GM03348 (cell line): ENCODE measurements at places on chromosomes 2 and 18.

DNA sequence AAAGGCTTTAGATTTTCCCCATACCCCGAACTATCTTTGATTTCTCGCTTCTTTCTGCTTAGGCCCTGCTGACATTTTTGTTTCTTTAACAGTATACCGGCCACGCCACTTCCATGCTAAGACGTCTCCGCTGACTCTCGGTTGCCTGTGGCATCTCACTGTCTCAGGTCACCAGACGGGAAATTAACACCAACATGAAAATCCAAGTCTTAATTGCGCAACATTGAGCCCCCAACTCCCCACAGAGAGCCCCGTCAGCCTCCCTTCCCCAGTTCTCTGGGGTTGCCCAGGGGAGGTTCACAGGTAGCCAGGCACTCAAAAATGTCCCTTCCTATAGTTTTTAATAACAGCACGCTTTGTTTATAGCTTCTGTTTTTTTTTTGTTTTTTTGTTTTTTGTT is 30.2 kb downstream of the CD8B2 start:
- DNase-seq, result no peak

DNA sequence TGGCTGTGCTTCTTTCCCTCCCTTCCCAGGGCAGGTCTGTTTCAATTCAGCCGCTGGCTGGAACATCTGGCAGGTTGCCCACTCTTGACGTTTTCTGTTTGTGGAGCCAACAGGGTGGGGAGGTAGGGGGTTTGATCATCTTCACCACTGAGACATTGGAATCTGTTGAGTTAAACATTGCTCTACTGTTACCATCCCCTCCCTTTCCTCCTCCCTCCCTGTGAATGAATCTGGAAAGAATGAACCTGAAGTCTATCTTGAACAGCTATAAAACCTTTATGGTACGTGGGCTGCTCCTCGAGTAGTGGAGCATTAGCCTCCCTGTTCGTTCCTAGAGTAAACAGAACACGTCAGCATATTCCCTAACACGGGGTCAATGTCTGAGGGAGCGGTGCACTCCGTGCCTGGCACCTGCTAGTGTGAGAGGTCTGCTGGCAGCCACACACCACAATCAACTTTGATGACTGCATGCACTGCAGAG is 249.9 kb upstream of the RBBP8 start:
- DNase-seq, result peak; percentile 27

DNA sequence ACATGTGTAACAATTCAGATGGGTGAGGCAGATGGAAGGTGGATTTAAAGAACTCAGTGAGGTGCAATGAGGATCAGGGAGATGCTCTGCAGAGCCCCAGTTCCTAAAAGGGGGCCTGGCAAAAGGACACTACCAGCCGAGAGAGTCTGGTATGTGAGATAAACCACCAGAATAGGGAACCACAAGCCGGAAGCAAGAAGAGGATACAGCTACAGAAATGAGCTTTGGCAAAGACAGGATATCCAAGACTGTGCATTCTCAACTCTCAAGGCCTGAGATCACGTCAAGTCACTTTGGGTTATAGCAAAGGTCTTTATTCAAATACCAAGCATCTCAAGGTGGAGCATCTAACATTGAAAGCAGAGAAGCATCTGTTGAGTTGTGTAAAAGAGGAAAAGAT is 293.5 kb downstream of the ARHGAP15 start:
- no peak for DNase-seq

GRCh38 chr2:100075532-100075931 is 66.9 kb downstream of the AFF3 start:
- no peak for DNase-seq

DNA sequence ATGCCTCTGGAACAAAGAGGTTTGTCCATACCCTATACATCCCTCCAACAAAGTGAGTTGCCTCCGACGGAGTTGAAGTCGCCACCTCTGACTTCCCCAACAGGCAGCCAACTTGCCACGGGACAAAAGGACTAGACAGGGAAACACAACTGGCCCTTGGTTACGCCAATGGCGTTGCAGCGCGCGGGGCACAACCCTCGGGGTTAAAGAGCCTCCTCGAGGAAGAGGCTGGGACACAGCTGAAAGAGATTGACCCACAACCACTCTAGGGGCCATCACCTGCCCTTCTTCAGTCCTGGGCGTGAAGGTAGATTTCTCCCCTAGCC is 545 bp downstream of the GTF3C2 start:
- peak; percentile 55 for DNase-seq
